ENCODE measurements at places on chromosomes 16 and 17.

DNA sequence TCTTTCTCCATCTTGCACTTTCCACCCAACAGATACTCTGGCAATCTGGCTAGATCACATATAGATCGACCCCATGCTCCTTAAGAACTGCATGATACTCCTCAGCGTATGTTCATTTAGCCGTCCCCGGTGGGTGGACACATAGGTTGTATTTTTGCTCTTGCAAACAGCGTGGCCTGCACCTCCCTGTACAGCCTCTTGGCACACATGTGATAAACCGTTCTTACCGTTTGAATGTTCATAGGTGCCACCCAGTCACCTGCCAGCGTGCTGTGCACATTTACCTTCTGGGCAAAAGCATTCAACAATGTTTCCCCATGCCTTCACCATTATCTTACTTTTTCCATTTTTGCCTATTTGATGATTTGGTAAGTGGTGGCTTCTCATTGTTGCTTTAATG lies 6.2 kb downstream of the TNP2 start:
- no peak for DNase-seq

DNA sequence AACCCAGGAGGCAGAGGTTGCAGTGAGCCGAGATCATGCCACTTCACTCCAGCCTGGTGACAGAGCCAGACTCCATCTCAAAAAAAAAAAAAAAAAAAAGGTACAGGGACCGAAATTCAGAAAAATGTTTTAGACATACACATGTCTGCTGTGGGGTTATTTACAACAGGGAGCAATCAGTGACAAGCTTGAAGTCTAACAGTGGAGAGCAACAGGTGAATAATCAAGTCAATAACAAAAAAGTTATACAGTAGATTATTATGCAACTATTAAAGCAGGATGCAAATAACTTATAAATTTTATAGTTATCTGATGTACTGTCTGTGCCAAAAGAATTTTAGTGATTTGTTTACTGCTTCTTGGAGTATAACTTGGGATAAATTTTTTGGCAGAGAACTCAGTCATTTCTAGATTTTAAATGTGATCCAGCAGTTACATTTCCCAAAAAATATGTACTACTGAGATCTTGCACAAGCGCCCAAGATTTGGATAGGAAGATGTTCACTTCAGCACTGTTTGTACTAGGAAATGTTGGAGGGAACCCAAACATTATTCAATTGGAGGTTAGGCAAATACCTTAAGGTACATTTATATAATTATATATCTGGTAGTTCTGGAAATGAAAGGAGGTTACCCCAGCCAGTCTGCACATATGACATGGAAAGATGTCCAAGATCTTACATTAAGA lies 34.1 kb downstream of the EEF2K start:
- no peak for DNase-seq

GRCh38 chr17:40818343-40818732 lies 4.1 kb downstream of the KRT10 start:
- DNase-seq: no peak

DNA sequence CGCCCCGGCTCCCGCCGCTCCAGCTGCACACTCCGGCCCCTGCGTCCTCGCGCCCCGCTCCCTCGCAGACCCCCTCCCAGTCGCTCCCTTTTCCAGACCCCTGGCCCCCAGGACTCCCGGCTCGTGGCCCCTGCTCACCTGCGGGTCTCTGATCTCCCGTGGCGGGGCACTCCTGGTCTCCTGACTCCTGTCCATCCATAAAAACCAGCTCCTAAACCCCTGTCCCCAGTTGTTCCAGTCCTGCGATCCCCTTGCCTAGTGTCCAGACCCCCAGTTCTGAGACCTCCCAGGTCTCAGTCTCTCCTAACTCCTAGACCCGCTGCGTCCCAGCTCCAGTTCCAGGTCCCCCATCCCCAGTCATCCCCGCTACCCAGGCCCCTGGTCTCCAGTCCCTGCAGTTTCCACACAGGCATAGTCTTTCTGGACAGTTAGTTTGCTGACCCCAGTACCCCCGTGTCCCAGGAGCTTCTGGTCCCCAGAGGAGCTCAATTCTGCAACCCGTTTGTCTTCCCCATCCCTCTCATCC lies 379 bp downstream of the SNX29 start:
- DNase-seq: no peak

DNA sequence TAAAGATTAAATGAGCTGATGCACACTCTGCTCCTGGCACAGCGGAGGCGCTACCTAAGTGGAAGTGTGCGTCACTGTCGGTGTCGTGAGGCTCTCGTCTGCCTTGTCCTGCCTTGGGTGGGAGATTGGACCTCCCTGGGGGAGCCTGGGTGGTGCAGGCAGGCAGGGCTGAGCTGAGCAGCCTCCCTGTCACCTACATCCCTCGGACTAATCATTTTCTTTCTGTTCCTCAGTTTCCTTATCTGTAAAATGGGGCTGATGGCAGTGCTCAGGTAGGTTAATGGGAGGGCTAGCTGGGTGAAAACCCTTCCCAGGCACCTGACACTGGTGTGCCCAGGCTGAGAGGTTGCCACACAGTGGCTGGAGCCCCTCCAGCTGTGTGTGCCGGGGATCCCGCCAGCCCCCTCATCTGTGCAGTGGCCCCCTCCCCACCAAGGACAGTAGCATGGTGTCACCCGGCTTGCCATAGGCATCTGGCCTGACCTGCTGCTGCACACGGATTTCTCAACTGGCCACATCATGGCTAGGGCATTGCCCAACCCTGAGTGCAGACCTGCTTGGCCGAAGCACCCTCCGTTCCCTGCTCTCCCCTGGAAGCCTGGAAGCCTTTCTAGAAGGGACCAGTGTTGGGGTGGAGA lies 4.3 kb downstream of the ADCY7 start:
- DNase-seq: no peak

- no peak for DNase-seq
These were observed 27.8 kb downstream of the ADAM11 start for GRCh38 chr17:44786551-44787081.

GRCh38 chr17:27089929-27090247 lies 204.0 kb upstream of the WSB1 start:
- DNase-seq: no peak
